Daoy (cell line): ENCODE measurements at places on chromosomes 4 and X. TPM values are rescaled to one million over a fixed set of nuclear protein-coding genes. Genes with fewer than 3 reads are reported as not detected.

Gene PABPC5
- 0.27 TPM in 1 of 2 replicates, not detected in the other for total RNA-seq

Gene CFAP47
- total RNA-seq, result 0.06 and 0.17 TPM in 2 replicates

Gene NDNF
- 0.23 and 0.68 TPM in 2 replicates for total RNA-seq

Gene BST1
- 3.8 and 11.0 TPM in 2 replicates for total RNA-seq

Gene SPACA5
- not detected in 2 replicates for total RNA-seq

Gene DGKK
- total RNA-seq, result 0.11 TPM in 1 of 2 replicates, not detected in the other

Gene GLOD5
- not detected in 2 replicates for total RNA-seq

Gene MAN2B2
- total RNA-seq, result 5.8 and 6.7 TPM in 2 replicates

Gene PNCK
- not detected in 2 replicates for total RNA-seq

Gene SRP72
- 41.2 and 44.5 TPM in 2 replicates for total RNA-seq

Gene AMBN
- 0.06 TPM in 1 of 2 replicates, not detected in the other for total RNA-seq

Gene GAR1
- total RNA-seq, result 5.7 and 6.4 TPM in 2 replicates

Gene TEC
- total RNA-seq, result 0.23 and 0.24 TPM in 2 replicates

Gene GAGE12J
- total RNA-seq, result not detected in 2 replicates

Gene SRD5A3
- 4.8 and 5.4 TPM in 2 replicates for total RNA-seq

Gene TMEM255A
- total RNA-seq, result 0.03 and 0.06 TPM in 2 replicates

Gene FHDC1
- 0.51 and 1.6 TPM in 2 replicates for total RNA-seq

Gene SUPT20HL2
- not detected in 2 replicates for total RNA-seq

Gene MTTP
- 0.15 and 1.0 TPM in 2 replicates for total RNA-seq

- peak; percentile 75 for DNase-seq
These were observed 79.1 kb downstream of the CLCN4 start for GRCh38 chrX:10235851-10236250.

DNA sequence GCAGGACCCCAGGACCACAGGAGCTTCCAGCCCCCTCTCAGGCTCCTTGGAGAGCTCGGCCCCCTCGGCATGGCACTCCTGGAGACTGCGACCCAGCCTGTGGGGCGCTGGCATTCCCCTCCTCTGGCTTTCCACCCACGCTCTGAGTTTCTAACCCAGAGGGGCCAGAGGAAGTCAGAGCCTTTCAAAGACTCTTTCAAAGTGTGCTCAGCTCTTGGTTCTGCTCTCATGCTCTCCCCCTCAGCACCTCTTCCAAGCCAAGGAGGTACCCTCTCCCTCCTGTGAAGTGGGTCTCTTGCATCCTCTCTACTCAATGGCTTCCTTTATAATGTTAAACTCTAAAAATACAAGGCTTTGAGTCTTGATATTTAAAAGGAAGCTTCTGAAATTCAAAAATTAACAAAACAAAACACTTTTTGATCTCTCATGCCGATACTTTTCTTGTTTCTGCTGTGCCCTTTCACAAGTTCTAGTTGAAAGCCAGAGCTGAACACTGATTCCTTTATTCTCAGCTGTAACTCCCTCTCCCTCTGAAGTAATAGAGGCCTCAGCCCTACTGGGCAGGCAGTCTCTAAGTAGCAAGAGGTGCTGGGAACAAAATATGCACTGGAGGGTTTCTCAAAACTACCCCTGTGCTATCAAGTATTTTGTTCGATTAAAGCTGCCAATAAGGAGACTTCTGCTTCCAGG, 82.8 kb downstream of the NAT8L start:
- DNase-seq, result no peak

- DNase-seq, result no peak
These were observed 7.3 kb downstream of the VEGFD start for GRCh38 chrX:15376956-15377355.

GRCh38 chr4:143225167-143225566, 40.5 kb downstream of the USP38 start:
- no peak for DNase-seq

- DNase-seq, result no peak
These were observed 793.6 kb upstream of the INTU start for GRCh38 chr4:126838941-126839679.

GRCh38 chr4:80125252-80126177, 52.5 kb upstream of the ANTXR2 start:
- no peak for DNase-seq

GRCh38 chr4:152245680-152246079, 290.2 kb downstream of the FBXW7 start:
- no peak for DNase-seq

GRCh38 chrX:14497184-14497666, 32.1 kb upstream of the GLRA2 start:
- no peak for DNase-seq

- no peak for DNase-seq
These were observed 42.7 kb downstream of the GATB start for GRCh38 chr4:151717909-151718628.

DNA sequence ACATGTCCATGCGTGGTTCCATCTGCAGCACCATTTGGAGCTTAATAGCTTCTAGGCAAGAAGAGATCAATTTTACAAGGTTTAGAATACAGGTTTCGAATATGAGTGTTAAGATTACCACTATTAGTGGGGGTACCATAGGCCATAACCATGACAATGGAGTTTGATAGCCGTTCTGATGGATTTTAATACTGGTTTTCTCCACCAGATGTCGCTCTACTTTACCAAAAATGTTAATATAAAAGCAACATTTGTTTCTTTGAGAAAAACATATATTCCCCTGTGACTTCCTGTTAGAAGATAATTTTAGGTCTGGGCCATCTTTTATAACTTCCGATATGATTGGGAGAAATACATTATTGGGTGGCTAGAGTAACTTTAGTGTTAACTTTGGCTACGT, 499.7 kb upstream of the POU3F4 start:
- DNase-seq, result no peak

- DNase-seq, result no peak
These were observed 510.9 kb downstream of the PPP4R3C start for GRCh38 chrX:26952213-26952612.

DNA sequence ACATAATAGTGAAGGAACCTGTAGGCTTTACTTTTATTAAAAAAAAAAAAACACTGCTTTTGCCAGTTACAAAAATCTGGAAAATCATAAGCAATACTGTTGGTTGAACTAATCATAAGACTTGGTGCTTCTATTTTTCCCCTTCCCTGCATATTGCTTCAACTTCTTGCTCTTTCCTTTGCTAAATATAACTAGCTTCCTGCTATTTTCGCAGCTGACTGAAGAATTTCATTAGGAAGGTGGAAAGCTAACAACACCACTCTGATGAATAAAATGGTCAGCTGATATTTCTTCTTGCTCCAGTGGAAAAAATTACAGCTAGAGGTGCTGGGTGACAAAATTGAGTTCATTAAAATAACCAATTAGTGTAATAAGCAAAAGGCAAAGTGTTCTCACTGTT, 39.3 kb downstream of the MEPE start:
- no peak for DNase-seq

DNA sequence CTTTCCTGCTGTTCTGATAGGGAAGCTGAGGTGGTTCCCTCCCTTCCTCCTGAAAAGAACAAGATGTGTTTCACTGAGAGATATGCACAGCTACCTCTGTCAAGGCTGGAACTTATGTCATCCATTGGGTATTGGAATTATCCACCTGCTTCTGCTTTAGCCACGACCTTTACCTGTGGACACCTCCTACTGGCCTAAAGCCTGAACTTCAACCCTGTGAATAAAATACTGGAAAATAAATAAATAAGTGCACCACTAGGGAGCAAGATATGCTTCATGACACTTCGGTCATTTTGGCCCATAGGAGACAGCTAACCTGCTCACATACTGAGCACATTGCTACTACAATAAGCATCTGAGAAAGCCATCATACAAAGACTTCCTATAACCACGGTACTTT, 419.9 kb upstream of the NWD2 start:
- no peak for DNase-seq

DNA sequence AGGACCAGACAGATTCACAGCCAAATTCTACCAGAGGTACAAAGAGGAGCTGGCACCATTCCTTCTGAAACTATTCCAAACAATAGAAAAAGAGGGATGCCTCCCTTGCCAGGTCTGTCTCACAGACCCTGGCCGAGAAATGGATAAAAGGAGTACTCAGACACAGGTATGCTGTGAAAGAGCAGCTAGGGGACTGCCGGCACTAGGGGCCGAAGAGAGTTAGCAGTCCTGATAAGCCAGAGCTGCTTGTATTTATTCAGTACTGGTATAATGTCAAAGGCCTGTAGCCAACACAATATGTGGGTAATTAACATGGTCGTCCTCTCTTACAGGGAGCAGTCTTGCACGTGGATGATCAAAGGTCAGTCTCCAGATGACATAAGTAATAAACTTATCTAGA, 1042.1 kb upstream of the LCORL start:
- DNase-seq, result no peak

GRCh38 chr4:20944961-20945360, 244.7 kb downstream of the PACRGL start:
- DNase-seq, result no peak

DNA sequence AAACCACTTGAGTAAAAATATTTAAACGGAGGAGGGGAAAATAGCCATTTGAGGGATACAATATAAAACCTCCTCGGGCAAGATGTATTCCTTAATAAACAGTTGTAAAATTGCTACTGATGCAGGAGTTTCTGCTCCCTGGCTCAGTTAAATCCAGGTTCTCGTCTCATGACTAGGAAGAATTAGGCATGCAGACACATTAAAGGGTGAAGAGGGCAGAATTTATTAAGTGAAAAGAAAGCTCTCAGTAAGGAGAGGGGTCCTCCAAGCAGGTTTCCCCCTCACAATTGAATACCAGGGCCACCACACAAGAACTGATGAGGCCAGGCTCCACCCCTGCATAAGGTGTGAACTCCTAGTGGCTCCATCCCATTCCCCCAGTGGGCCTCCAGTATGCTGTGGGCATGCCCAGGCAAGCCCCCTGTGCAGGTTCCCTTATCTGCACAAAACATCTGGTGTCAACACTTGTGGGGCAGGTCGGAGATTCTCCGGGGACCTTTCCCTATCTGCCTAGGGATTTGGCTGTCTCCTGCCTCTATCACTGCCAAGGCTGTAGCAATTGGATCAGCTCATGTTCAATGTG, 80.4 kb downstream of the HS6ST2 start:
- DNase-seq, result no peak

DNA sequence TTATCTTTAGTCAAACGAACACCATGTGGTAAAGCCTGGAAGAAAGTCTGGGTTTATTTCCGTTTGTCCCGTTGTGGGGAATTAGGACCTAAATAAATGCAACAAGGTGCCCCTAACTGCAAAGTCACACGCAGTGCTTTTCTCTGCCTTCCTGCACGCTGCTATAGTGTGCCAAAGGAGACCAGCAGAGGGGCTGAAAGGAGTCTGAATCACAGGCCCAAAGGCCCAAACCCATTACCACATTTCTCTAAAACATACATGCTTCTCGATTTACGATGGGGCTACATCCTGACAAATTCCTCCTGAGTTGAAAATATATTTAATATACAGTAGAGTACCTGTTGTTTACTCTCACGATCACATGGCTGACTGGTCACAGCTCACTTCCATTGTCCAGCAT, 4.5 kb downstream of the VEGFC start:
- DNase-seq, result no peak

- peak; percentile 21 for DNase-seq
These were observed 41.0 kb downstream of the CEP44 start for GRCh38 chr4:174324725-174325124.

GRCh38 chr4:188959424-188959823, 820.2 kb downstream of the TRIML1 start:
- DNase-seq, result no peak

GRCh38 chr4:76753814-76754213, 144.1 kb downstream of the SOWAHB start:
- peak; percentile 81 for DNase-seq

DNA sequence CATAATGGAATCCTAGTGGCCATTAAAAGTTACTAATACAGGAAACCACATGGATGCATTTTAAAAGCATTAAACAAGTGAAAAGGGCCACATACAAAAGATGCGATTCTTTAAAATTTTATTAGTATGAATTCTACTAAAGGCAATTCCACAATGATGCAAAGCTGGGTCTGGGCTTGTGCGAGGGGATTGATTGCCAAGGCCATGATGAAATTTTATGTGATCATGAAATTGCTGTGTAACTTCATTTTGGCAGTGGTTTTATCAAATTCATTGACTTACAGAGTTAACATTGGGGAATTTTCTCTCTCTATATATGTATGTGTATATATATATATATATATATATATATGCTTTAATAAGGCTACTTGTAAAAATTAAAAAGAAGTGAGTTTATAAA, 1142.5 kb upstream of the IGFBP7 start:
- no peak for DNase-seq

- DNase-seq, result no peak
These were observed 27.1 kb upstream of the MAPK10 start for GRCh38 chr4:86386817-86387415.

- DNase-seq, result no peak
These were observed 50.8 kb downstream of the PPEF1 start for GRCh38 chrX:18757956-18758932.

- DNase-seq, result no peak
These were observed 28.0 kb upstream of the AMBN start for GRCh38 chr4:70564033-70564432.

DNA sequence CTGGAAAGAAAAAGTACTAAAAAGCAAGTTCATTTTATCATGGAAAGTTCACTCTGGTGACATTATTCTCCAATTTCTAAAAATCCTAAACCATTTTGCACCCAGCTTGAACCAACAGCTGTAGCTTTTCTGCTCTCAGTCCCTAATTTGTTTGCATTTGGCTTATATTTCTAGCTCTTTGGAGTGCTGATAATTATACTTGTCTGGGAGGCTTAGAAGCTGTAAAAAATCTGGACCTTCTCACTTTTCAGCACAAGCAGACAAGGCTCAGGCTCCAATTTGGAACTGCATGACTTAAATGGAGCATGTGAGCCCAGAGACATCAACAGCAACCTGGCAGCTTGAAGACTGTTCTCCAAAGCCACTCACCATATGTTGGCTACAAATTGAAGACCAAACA, 170.9 kb upstream of the PCDH18 start:
- DNase-seq, result no peak

DNA sequence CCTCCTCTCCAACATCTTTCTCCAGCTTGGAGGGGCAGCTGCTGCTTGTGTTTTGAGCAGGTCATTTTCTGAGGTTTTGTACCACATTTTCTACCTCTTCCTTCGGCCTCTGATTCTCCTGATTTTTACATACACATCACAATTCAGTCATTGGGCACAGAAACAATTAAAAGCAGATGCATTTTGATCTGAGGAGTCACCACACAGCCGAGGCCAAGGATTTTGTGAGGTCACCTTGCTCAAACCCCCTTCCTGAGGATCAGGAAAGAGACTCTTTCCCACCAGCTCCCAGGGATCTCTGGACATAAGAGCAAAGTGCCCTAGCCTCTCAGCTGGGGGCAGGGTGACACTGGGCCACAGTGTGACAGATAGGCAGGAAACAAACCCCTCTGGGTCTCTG, 5.4 kb upstream of the FATE1 start:
- DNase-seq, result no peak

DNA sequence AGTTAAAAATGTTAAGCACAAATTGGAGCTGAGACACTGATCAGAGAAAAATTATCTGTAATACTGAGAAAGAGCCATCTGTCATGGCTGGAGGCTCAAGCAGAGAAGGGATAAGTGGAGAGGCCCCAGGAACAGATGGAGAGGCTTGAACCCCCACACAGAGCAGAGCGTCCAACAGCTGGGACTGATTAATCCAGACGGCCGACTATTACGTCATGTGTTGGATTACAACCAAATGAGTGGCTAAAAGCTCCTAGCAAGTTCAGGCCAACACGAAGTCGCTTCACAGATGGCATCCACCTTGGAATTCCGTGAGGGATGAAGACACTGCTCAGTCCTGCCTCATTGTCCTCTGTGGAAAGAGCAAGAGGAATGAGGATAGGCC, 57.7 kb upstream of the ATXN3L start:
- peak; percentile 74 for DNase-seq
